Stimulated activated CD4-positive, alpha-beta T cell treated with anti-CD3 and anti-CD28 coated beads, Interleukin-1b, Interleukin-23, amount 100 ng/mL, for 24 hours (primary cell): ENCODE measurements at places on chromosomes 6 and 20.

DNA sequence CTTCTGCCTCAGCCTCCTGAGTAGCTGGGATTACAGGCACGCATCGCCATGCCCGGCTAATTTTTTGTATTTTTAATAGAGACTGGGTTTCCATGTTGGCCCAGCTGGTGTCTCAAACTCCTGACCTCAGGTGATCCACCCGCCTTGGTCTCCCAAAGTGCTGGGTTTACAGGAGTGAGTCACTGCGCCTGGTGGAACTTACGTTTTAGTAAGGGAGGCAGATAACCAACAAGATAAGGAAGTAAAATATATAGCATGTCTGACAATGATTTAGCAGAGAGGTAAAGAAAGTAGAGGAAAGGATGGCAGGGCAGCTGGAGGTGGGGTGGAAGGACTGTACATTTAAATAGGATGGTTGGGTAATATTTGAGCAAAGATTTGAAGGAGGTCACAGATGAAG lies 12.8 kb upstream of the MYMX start:
- DNase-seq = no peak

GRCh38 chr6:141421378-141421777 lies 711.3 kb upstream of the GJE1 start:
- DNase-seq = no peak

DNA sequence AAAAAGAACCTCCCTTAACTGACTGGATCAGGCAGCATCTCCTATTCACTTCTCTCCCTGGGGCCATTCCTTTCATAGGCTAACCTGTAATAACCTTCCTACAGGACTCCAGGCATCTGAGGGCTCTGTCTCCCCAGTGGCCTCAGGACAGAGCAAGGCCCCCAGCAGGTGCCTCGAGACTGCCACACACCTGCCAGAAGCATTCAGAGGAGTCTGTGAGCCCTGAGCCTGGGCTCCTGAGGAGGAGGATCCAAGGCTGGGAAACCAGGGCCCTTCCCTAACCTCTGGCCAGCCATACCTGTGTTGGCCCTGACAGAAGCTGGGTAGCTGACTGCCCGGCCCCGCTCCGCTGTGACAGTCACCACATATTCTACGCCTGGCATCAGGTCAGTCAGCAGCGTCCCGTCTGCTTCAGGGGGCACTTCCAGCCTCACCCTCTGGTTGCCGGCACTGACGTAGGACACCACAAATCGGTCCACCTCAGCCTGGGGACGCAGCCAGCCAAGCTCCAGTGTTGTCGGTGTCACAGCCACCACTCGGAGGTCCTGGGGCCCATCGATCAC lies 20.6 kb downstream of the TNXB start:
- DNase-seq = no peak

GRCh38 chr6:15443119-15443830 lies 197.4 kb downstream of the JARID2 start:
- no peak for DNase-seq

- no peak for DNase-seq
Observed at GRCh38 chr6:166473886-166474571, 91.3 kb upstream of the MPC1 start.

DNA sequence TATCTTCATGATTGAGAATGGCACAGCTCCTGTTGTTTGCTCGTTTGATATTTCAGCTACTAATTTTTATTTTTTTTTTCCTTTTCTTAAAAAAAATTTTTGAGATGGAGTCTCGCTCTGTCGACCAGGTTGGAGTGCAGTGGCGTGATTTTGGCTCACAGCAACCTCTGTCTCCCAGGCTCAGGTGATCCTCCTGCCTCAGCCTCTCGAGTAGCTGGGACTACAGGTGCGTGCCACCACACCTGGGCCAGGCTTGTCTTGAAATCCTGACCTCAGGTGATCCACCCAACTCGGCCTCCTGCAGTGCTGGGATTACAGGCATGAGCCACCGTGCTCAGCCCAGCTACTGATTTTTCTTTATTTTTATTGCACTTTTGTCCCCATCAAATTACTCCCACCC lies 150.2 kb upstream of the SIM1 start:
- DNase-seq = no peak

- DNase-seq = no peak
Observed at GRCh38 chr20:38883081-38883980, 42.9 kb upstream of the FAM83D start.

GRCh38 chr6:30093951-30094661 lies 18.5 kb upstream of the RNF39 start:
- DNase-seq = no peak

DNA sequence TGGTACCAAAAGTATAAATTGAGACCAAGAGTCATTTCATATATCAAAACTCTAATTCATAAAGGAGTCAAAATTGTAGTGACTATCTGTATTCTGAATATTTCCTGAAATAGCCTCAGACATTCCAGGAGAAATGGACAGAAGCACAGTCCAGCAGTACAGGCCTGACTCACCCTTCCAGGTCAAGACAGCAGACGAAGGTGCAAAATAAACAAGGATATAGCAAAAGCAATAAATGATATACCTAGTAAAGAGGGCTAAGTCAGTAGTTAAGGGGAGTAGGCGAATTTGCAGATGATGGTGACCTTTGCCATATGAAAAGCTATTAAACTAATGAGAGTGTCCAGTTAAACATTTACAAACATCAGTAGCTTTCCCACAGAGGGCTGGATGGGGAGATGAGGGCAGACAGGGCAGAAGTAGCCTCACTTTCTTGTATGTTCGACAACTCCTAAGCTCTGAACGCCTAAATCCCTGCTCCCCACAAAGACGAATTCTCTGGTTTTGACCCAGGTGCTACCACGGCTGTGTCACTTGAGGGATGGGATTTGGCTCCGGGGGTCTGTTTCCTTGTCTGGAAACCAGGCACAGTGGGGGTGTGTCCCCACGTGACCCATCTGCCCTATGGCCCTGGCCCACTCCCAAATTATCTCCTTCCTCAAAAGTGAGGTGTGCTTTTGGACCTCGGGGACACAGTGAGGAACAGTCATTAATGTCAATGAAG lies 3.6 kb upstream of the SLC52A3 start:
- DNase-seq = no peak

DNA sequence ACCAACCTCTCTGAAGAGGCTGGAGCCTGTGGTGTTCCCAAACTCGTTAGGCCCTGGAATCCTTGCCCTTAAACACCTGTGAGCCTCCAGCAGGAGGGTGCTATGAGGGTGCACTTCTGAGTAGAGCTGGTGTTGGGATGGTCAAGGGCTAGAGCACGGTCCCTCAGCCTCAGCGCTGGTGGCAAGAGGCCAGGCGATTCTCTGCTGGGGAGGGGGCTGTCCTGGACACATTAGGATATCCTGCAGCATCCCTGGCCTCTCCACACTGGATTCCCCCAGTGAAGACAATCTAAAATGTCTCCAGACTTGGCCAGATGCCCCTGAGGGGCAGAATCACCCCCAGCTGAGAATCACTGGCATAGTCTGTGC lies 157.8 kb downstream of the SYCP2 start:
- no peak for DNase-seq

DNA sequence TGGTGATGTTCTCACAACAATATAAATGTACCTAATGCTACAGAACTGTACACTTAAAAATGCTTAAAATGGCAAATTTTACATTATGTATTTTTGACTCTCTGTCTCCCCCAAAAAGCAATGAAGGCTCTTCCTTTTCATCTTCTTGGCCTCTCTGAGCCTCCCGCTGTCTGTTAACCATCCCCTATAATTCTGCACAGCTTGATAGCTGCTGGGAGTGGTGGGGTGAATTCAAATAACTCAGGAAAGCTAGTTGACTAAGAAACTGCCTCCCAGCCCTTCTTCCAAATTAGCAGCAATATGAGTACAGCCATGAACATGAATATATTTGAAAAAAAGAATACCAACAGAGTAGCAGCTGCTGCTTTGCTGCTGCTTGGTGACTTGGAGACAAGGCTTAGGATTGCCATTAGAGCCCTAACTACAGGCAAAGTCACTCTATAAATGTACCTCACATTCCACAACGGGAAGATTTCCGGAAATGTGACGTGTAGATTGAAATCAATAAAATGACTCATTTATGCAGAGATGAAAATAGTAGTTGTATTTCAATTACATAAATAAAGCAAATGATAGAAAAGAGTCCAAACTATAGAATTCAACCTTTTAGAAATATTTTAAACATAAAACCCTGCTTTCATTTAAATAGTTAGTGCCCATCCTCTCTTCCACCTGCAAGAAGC lies 200.1 kb upstream of the HEY2 start:
- no peak for DNase-seq

- peak; percentile 14 for DNase-seq
Observed at GRCh38 chr20:38685853-38686473, 38.3 kb upstream of the SLC32A1 start.
